ENCODE measurements at places on chromosomes 1 and 21.
A peak's percentile ranks its signal among the peaks of the same experiment; 100 is the strongest.

- DNase-seq = no peak
Measured at GRCh38 chr21:37207441-37208009, 59.6 kb downstream of the VPS26C start.

DNA sequence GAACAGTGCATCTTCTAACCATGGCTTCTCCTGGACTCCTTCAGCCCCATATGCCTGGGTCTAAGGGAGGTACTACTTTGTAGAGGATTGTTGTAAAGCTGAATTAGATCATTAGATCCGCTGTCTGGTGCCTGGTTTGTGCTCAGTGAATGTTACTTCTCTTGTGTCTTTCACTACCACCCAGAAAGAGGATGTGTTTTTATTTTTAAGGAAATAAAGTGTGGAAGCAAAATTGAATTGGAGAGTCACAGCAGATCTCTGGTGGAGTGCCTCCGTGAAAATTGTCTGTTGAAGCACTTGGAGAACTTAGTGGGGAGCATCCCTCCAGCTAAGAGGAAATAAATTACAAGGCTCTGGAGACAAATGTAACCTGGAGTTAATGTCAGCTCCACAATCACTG is 101.8 kb upstream of the ARTN start:
- no peak for DNase-seq

DNA sequence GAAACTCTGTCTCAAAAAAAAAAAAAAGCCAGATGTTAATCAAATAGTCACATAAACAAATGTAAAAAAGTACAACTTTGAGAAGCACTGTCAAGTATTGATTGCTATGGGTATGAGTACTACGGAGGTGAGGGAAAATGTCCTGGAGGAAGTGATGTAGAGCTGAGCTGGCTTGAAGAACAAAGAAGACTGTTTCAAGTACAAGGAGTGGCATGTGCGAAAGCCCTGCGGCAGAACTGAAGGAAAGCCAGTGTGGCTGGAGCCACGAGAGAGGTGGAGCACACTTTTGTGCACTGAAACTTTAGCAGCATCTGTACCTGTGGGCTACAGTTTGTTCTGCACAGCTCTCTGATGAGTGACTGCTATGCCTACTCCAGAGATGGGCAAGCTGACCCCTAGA is 5.4 kb upstream of the RPS6KA1 start:
- DNase-seq = no peak

GRCh38 chr1:74858136-74858535 is 125.2 kb downstream of the TYW3 start:
- no peak for DNase-seq

DNA sequence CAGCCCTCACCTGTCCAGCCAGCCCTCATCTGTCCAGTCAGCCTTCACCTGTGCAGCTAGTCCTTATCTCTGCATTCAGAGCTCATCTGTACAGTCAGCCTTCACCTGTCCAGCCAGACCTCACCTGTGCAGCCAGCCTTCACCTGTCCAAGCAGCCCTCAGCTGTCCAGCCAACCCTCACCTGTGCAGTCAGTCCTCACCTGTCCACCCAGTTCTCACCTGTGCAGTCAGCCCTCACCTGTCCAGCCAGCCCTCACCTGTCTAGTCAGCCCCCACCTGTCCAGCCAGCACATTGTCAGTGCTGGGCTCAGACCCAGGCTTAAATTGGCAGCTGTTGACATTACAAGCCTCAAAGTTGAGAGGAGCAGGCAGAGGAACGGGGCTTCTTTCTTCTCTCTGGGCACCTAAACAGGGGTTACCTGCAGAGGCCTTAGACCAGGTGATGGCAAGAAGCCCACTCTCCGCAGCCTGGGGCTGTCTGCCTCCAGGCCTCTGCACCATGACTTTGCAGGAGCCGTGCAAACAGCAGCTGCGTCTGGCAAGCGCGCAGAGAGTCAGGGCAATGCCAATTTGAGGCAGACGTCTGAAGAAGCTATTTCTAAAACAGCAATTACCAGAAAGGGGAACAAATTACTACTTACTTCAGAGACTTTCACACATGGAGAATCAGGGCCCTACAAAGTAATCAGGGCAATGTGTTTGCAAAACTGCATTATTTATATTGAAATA is 506.1 kb downstream of the NPHP4 start:
- no peak for DNase-seq

DNA sequence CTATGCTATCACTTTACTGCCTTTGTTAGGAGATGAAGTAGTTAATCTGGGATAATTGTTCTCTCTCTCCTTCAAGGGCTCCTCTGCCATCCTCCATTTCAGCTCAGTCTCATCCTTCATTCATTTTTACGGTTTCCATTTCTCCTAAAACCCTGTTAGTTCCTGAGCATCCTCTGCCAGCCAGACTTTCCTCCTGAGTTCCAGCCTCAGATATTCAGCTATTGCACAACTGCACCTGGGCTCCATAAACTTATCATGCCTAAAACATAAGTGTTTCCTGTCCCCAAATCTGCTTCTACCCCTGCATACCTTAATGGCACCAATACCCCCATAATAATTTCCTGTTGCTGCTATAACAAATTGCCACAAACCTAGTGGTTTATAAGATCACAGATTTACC is 39.6 kb upstream of the SOX13 start:
- no peak for DNase-seq

GRCh38 chr21:38254970-38255369 is 1.8 kb upstream of the KCNJ15 start:
- no peak for DNase-seq

DNA sequence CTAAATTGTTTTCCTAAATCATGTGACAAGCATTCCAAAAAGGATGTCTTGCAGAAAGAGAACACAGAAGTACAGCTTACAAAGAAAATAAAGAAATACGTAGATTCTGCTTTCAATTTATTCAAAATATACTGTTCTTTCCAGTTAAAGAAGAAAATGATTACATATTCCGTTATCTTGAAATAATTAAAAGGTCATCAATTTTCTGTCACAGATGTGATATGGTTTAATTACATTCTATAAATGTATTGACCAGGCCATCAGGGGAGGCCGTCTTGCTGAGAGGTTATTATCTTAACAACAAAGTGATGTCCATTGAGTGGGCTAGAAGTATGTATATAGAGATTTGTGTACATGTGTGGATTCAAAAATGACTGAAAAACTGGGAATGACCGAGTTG is 432.9 kb downstream of the SETD4 start:
- no peak for DNase-seq

GRCh38 chr1:45911634-45912033 is 108.2 kb downstream of the MAST2 start:
- no peak for DNase-seq

GRCh38 chr1:1943834-1944570 is 24.9 kb upstream of the TMEM52 start:
- DNase-seq = peak; percentile 59

Data from naive thymus-derived CD8-positive, alpha-beta T cell (primary cell).